ENCODE measurements at places on chromosomes 13 and 19. TPM values are rescaled to one million over a fixed set of nuclear protein-coding genes. Genes with fewer than 3 reads are reported as not detected.

GRCh38 chr19:9881720-9882119 lies 46.6 kb downstream of the PIN1 start:
- H3K4me3 ChIP-seq: no peak overlapping the region
- no peaks in the 10 kb centered on the region for H3K36me3 ChIP-seq
- H3K27me3 ChIP-seq: no peaks in the 10 kb centered on the region
- no peak overlapping the region for H3K27ac ChIP-seq

GRCh38 chr19:45733160-45733810 lies at the start of gene MEIOSIN:
TSS of gene MEIOSIN (plus strand) at chr19:45733439. CDS start at chr19:45735377, 1,938 bp downstream.
- H3K27ac ChIP-seq: no peak within 1 kb of the TSS
- H3K36me3 ChIP-seq: no peaks in the 10 kb centered on the region
- no peak within 1 kb of the TSS for H3K4me3 ChIP-seq
- no peak for DNase-seq
- H3K4me1 ChIP-seq: no peaks in the 10 kb centered on the region

DNA sequence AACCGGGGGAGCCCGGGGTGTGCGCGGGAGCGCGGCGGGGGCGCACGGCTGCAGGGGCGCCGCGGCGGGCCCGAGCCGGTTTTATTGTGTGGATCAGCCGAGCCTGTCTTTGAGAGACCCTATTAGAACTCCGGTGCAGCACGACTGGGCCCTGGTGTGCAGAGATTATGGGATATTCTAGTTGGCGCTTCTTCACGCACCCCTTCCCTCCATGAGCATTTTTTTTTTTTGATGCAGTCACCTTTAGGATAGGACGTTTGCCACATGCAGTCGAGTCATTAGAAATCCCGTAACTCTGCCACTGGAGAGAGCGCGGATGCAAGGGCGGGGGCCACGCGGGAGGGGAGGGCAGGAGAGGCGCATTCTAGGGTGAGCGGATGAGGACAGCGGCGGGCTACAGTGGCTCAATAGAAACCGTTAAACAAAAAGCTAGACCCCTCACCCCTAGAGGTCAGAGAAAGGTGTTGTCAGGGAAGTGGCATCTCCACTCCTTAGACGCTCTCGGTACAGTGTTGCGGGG lies 3.7 kb downstream of the FGF9 start:
- peak overlapping the region; percentile 56 for H3K4me3 ChIP-seq
- H3K4me1 ChIP-seq: peaks cover 61% of the 10 kb centered on the region
- no peak for DNase-seq
- H3K27me3 ChIP-seq: no peaks in the 10 kb centered on the region

DNA sequence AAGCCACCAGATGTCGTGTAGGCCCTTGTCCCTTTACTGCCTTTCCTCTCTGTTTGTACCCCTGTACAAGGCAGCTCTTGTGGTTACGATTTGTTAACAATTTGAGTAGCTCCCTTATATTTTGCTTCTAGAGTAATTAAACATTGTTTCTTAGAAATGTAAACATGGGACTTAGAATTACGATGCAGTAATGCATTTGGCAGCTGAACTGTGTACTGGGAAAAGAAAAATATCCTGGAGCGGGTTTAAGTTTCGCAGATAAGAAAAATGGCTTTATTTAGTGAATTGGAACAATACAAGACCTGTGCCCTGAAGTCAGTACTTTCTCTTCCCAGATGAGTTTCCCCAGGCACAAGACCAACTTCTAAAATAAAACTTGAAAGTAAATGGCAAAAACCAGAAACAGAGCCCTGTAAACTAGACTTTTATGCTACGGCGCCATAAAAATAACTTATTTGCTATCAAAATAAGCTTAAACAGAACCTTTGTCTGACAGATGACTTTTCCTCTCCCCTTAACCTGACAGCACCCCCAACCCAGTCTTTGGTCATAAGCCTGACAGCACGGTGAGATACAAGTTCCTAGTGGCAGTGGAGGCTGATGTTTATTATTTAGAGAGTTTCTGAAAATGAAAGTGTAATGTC lies 63.0 kb downstream of the LRCH1 start:
- no peaks in the 10 kb centered on the region for H3K4me1 ChIP-seq
- H3K4me3 ChIP-seq: peak overlapping the region; percentile 3
- no peak for DNase-seq
- H3K27ac ChIP-seq: peak overlapping the region; percentile 50
- H3K36me3 ChIP-seq: no peaks in the 10 kb centered on the region

GRCh38 chr13:64413529-64413928 lies 2816.6 kb downstream of the PCDH9 start:
- H3K27me3 ChIP-seq: no peaks in the 10 kb centered on the region
- no peaks in the 10 kb centered on the region for H3K36me3 ChIP-seq
- no peaks in the 10 kb centered on the region for H3K4me1 ChIP-seq
- no peak for DNase-seq
- H3K4me3 ChIP-seq: no peak overlapping the region

DNA sequence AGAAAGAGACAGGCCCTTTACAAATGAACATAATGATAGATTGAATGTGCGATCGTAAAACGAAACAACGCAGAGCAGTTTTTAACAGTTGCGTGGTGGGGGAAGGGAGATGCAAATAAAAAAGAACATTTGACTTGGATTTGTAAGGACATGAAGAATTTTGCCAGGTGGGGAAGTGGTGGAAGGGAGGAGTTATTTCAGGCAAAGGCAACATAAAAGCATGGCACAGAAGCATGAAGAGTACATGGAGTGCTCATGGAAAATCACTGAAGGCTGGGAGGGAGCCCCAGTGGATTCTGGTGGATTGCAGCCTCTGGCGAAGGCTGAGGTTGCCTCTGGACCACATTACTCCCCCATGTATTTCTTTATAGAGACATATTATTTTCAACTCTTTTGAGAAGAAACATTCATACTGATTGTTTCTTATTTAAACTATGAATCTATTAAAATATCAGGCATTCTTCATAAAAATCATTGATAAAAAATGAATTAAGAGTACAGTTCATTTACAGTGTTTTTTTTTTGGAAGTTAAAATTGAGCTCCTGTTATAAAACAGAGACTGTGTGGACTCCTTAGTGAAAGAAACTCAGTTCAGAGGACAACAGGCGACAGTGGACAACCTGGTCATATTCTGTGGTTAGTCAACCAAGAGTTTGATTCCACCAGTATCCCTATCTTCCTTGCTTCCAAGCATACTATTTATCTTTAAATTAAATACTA lies 57.5 kb downstream of the STARD13 start:
- no peak overlapping the region for H3K4me3 ChIP-seq
- peaks cover 7% of the 10 kb centered on the region for H3K36me3 ChIP-seq
- peak overlapping the region; percentile 65 for H3K27ac ChIP-seq
- no peak for DNase-seq

DNA sequence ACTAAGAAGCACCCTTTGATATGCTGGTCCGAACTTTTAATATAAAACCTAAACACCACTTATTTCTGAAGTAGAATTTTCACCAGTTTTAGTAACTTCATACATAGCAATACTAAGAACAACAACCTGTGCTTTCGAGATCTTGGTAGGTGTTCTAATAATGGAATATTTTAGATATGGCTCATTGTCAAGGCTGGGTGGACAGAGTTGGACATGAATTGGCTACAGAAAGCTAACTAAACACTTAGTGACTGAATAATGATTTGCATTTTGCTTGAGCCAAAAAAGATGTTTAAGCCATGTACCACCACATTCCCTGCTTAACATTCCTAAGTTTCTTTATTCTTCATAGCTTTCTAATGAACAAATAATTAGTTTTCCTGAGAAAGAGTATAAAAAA lies 344.3 kb upstream of the SGCG start:
- peaks cover 3% of the 10 kb centered on the region for H3K4me1 ChIP-seq
- no peaks in the 10 kb centered on the region for H3K36me3 ChIP-seq
- no peak overlapping the region for H3K27ac ChIP-seq
- H3K4me3 ChIP-seq: no peak overlapping the region

Gene ZNF723
- total RNA-seq: not detected

Gene LILRB5
- 12.0 TPM for total RNA-seq

Gene KLK13
- total RNA-seq: not detected

Gene PPP1R13L
- total RNA-seq: 230 TPM

Gene B3GNT3
- total RNA-seq: not detected

Gene CDADC1
- total RNA-seq: 3.5 TPM

Gene FXYD7
- not detected for total RNA-seq

Data from right atrium auricular region (tissue), 2 donors.